IMR-90 (cell line): ENCODE measurements at places on chromosomes 4 and X. TPM values are rescaled to one million over a fixed set of nuclear protein-coding genes. Genes with fewer than 3 reads are reported as not detected.

The SLC25A53 gene
- 5.8 and 5.9 TPM in 2 replicates for total RNA-seq

The GLRA3 gene
- total RNA-seq, result not detected in 2 replicates

The PCYT1B gene
- total RNA-seq, result under 0.01 TPM in 1 of 2 replicates, not detected in the other

The TRIM60 gene
- total RNA-seq, result not detected in 2 replicates

The TRPC5OS gene
- total RNA-seq, result not detected in 2 replicates

The VCX2 gene
- not detected in 2 replicates for total RNA-seq

The GYPE gene
- 0.28 and 0.54 TPM in 2 replicates for total RNA-seq

The ENOX2 gene
- total RNA-seq, result 11.1 and 11.8 TPM in 2 replicates

The GLOD5 gene
- not detected in 2 replicates for total RNA-seq

The FAM47A gene
- not detected in 2 replicates for total RNA-seq

The GABRG1 gene
- not detected in 2 replicates for total RNA-seq

The HMX1 gene
- total RNA-seq, result not detected in 2 replicates

The ADAMTS3 gene
- total RNA-seq, result 2.5 and 2.9 TPM in 2 replicates

The CLDN22 gene
- not detected in 2 replicates for total RNA-seq

The WDFY3 gene
- 58.1 and 59.7 TPM in 2 replicates for total RNA-seq
